ENCODE measurements at places on chromosomes 4 and X.

DNA sequence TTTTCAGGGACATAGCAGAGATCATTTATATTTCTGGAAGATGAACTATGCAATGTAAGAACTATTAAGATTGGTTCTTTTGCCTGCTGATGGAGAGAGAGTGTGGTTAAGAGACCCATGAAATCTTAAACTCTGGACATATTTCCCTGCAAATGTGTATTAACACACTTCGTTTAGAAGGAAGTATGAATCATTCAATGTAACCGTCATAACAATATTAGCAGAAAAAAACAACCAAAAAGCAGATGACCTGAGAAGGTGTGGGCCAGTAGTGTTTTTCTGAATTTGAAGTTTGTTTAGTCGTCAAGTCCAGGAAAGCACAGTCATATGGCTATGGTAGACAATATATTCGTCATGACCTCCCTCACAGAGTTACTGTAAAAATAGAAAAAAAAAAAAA lies 2.5 kb upstream of the TMPRSS11D start:
- no peak for DNase-seq

DNA sequence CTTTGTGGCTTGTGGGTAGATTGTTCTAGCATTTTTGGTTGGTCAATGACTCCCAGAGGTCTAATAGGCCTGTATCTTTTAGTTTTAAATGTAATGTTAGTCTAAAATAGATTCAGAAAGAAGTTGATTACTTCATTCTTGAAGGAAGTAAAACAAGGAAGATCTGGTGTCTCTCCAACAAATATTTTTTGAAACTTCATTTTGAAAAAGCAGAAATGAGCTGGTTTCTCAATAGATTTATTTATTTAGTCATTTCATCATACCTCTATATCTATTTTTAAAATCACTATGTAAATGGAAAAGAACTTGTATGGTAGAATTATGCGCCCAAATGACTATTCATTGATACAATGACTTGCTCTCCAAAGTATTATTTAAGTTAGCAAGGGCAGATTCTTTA lies 7.2 kb downstream of the HTR2C start:
- DNase-seq, result no peak

DNA sequence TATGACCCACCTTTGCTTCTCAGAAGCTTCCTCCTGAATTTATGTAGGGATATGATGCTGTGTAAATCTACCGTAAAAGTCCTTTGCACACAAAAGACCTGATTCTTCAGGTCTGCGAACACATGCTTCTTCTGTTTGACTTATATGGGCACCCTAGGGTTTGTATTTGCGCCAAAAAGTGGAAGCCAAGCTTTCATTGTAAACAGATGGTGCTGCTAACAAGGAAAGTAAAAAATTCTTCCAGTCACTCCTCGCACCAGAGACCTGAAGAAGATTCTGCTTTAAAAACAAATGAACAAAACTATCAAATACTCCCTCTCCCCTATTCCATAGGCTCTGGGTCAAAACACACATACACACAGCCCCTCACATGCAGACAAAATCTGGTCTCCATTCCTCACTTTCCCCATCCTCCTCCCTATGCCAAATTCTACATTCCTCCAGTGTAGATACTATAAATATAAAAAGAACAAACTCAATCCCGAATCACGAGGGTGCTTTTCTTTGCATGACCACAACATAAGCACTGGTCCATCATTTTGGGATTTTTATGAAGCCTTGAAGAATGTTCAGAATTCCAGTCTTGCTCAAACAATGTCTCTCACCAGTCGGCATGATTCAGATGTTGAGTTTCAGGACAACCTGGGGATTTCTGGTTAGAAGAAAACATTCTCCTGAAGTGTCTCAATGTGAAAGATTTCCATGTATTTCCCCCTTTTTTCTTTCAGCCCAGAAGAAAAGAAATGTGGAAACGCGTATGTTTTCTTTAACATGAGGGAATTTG lies 125.1 kb downstream of the PALLD start:
- no peak for DNase-seq

- no peak for DNase-seq
Observed at GRCh38 chrX:51893931-51894696, 691 bp downstream of the MAGED1 start.

DNA sequence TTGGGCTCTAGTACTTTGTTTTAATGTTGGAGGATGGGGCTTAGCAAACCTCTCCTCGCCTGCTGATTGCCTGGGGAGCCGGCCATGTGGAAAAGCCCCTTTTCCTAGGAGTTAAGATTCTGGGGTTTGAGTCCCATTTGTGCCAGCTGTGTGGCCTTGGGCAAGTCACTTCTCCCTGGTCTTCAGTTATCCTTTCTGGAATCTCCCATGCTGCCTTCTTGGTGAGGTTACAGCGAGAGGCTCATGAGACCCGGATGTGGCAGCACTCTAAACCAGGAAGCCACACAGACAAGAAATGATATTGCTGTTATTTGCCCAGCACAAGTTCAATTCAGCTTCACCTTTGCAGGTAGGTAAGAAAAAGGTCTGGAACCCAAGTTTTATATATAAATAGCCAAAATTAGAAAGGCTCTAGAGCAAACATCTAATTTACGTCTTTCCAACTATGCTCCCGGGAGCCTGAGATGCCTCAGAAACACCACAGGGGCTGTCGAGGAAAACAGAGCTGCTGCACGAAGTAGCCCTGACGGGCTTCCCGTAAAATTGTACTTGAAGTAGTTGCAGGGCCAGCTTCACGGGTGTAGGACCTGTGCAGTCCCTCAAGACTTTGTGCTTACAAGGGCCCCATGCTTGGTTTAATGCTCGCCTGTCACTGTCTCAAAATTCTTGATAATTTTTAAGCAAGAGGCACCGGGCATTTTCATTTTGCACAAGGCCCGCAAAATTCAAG lies 8.3 kb upstream of the SASH3 start:
- no peak for DNase-seq

DNA sequence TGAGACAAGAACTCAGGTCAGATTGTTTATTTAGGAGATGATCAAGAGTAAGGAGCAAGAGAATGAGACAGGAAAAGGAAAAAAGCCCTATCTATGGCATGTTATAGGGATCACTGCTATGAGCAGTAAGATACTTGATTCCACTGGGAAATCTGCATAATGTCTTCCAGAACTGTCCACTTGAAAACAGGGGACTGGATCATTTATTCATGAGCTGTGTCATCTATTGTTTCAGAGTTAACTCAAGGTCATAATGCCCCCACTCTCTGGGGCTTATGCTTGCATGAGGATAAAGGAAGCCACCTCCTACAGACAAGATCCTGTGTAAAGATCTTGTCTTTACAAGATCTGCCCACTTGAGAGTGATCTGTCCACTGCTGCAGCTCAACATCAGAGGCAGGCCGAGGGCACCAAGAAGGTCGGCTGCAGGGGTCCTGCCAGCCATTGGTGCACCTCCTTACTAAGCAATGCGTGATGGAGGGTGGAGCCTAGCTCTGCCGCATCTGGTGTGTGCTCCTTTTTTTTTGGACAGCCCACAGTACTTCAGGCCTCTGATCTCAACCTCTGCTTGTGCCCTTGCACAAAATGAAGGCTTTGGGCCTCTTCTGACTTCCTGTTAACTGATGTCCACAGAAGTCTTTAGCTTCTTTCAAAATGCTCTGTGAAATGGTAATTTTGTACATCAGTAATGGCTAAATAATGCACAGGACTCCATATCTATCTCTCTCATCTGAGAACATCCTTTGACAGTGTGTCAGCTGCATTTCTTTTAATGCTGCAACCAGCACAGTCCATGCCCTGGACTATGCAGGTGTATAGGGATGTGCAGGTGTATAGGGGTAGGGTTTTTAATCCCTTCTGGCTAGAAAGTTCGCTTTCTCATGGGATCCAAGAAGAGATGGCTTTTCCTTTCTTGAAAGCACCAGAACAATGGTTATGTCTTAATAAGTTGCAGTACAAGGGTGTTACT lies 95.9 kb upstream of the TRPC3 start:
- no peak for DNase-seq

- no peak for DNase-seq
Observed at GRCh38 chr4:6692806-6693205, 872 bp upstream of the S100P start.

- DNase-seq, result no peak
Observed at GRCh38 chr4:128601991-128602695, 207.4 kb upstream of the JADE1 start.

- DNase-seq, result no peak
Observed at GRCh38 chrX:36909676-36910030, 98.5 kb upstream of the FAM47C start.

GRCh38 chrX:36609616-36610585 lies 398.3 kb upstream of the FAM47C start:
- DNase-seq, result no peak

- no peak for DNase-seq
Observed at GRCh38 chrX:29665532-29665931, 549.8 kb upstream of the MAGEB2 start.

DNA sequence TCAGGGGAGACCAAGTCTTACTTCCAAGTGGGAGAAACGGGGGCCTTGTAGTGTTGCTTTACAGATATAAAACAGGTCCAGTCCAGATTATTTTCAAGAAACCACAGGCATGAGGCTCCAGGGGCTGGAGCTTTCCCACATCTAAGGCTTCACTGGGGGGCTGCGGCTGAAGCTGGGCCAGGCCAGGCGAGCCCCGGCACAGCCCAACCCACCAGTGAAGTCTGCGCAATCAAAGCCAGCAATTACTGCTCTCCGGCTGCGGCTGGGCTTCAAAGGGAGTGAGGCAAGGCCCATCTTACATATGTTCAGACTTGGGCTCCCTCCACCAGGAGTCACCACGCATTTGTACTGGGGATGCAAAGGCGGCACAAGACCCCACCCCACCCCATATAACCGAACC lies 61.7 kb downstream of the HADH start:
- no peak for DNase-seq

DNA sequence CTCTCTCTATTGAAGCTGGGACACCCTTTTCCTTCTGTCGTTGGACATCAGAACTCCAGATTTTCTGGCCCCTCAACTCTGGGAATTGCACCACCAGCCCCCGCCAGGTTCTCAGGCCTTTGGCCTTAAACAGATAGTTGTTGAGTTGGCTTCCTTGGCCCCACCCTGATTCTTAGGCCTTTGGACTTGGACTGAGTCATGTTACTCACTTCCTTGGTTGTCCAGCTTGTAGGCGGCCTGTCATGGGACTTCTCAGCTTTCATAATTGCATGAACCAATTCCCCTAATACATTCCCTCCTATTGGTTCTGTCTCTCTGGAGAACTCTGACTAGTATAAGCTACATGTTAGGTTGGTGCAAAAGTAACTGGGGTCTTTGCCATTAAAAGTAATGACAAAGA lies 195.7 kb downstream of the GPAT3 start:
- no peak for DNase-seq

GRCh38 chrX:28582511-28582910 lies 4.7 kb upstream of the IL1RAPL1 start:
- no peak for DNase-seq

- DNase-seq, result no peak
Observed at GRCh38 chrX:9698576-9698975, 67.1 kb downstream of the GPR143 start.

Data from stimulated activated CD4-positive, alpha-beta T cell treated with anti-CD3 and anti-CD28 coated beads, Interleukin-15, amount 100 ng/mL, for 48 hours (primary cell).